ENCODE measurements at places on chromosomes 1 and 21. TPM values are rescaled to one million over a fixed set of nuclear protein-coding genes. Genes with fewer than 3 reads are reported as not detected.
A peak's percentile ranks its signal among the peaks of the same experiment; 100 is the strongest.

Gene PRELP
- not detected for total RNA-seq

Gene RAB7B
- not detected for total RNA-seq

Gene TNFRSF14
- 93.2 TPM for total RNA-seq

Gene LBR
- 123 TPM for total RNA-seq

Gene PDC
- total RNA-seq: not detected

Gene PADI4
- total RNA-seq: not detected

Gene WRAP73
- 27.7 TPM for total RNA-seq

Gene PTGER3
- not detected for total RNA-seq

Gene RGS16
- 9.7 TPM for total RNA-seq

Gene ACOT11
- total RNA-seq: 1.0 TPM

Gene CACNA1S
- total RNA-seq: not detected

Gene RNF207
- 21.9 TPM for total RNA-seq

Gene MSH4
- 0.32 TPM for total RNA-seq

Gene TMPRSS15
- not detected for total RNA-seq

Gene F13B
- not detected for total RNA-seq

Gene RGS1
- total RNA-seq: 151 TPM

DNA sequence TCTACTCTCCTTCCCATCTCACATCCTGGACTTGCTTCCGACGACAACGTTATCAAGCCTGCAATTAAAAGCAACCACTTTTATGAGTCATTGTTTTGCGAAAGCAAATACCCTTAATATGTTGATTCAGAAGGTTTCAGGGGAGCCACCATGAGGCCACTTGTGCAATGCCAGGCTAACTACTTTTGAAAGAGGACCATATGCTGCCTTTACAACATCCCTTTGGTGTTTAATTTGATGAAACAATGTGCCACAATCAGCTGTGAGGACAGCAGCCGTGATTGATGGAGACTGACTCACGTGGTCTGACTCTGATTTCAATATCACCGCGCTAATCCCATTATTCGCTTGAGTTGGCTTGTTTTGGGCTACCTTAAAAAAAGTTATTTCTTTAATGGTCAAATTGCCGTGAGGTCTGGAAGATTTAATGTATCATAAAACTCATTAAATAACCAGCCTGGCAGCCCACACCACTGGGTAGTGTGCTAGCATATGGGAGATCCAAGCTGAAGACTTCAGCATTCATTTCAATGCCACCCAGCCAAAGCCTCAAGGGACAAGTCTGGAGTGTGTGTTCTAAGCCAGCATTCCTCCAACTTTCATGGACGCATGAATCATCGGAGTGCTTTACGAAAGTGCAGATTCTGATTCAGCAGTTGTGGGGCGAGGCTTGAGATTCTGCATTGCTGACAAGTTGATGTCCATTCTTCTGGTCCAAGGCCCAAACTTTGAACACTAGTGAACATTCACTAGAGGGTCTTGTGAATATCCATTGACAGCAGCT, 73.3 kb upstream of the PAXBP1 start:
- no peak for ATAC-seq

DNA sequence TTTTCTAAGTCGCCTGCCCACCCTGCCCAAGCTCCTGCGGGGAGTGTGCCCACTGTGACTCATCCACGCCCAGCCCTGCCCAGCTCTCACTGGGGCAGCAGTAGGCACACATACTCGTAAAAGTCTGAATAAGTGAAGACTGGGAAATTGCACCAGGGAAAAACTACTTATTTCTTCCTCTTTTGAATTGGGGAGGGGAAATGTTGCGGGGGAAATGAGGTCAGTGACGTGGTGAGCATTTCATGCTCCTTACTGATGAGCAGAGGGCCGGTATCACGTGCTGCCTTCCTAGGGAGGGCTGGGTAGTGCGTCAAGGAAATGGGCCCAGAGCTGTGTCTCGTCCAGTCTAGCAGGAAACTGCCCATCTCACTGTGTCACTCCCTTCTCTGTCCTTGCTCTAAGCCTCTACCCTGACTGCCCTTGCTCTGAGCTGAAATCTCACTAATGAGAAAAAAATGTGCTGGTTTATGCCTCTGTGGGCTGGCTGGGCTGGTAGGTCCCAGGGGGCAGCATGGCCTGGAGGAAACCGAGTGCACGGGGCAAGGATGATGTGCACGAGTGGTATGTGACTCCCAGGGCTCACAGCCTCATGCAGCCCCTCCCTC, 13.5 kb upstream of the TNFRSF1B start:
- ATAC-seq: peak; percentile 28

- ATAC-seq: no peak
Measured at GRCh38 chr1:153777648-153778047, 2.4 kb downstream of the SLC27A3 start.

GRCh38 chr1:206734499-206735142, 36.0 kb upstream of the IL19 start:
- ATAC-seq: peak; percentile 22

DNA sequence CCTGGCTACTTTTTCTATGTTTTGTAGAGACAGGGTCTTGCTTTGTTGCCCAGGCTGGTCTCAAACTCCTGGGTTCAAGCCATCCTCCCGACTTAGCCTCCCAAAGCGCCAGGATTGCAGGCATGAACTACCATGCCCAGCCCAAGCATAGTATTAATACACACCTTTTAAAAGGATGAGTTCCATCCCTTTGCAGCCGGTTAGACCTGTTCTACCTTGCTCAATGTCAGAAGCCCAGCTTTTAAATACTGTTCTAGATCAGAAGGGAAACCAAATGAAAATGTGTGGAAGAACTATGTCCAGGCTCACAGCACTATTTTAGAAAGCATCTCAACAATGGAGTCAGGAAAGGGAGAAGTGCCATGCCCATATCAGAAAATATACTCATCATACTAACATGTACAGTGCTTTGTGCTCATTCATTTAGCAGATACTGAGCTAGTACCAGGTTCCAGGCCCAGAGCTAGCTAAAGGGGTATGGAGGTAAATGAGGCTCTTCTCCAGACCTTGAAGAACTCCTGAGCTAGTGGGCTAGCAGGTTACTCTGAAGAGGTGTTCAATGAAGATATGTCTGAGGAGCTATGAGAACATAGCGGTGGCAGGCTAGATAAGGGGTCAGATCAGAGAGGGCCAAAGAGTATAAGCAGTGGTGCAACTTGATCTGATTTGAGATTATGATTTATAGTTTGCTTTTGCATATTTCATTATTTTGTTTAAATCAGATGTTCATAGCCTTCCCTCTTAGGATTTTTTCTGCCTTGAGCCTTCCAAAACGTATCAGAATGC, 78.2 kb downstream of the RNF220 start:
- no peak for ATAC-seq

- peak; percentile 3 for ATAC-seq
Measured at GRCh38 chr1:18955441-18956192, 859 bp downstream of the IFFO2 start.

GRCh38 chr1:85607921-85608265, 27.3 kb downstream of the CCN1 start:
- no peak for ATAC-seq

GRCh38 chr1:87399264-87399663, 70.6 kb downstream of the LMO4 start:
- ATAC-seq: no peak

DNA sequence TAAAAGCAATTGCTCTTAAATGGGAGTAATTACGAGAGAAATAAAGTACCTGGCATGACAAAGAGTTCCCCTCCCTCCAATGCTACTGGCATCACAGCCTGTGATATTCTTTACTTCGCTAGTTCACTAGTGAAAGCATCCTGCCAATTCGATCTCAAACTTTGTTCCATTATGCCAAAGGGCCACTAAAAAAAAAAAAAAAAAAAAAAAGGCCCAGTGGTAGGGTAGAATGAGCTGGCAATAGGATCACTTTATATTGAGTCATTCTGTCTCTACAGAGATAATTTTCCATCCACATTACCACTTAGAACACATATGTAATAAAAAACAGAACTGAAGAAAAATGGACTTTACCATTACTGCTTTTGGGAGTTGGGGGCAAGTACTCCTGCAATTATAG, 11.2 kb downstream of the PUM1 start:
- ATAC-seq: peak; percentile 94

DNA sequence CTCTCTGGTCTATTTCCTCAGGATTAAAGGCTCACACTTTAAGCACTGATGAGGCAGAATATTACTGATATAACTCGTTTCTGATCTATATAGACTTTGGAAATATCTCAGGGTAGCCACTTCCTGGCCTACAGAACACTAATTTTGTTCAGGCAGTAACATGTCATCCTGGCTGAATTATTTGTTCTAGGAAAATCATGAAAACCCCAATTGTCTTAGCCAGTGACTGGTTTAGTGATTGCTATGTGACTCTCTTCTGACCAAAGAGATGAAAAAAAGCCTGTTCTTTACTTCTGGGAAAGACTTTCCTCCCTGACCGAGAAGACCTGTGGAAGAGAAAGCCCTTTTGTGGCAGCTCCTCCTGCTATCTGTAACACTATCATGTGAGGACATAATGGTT, 453.7 kb downstream of the SETD4 start:
- ATAC-seq: peak; percentile 46

DNA sequence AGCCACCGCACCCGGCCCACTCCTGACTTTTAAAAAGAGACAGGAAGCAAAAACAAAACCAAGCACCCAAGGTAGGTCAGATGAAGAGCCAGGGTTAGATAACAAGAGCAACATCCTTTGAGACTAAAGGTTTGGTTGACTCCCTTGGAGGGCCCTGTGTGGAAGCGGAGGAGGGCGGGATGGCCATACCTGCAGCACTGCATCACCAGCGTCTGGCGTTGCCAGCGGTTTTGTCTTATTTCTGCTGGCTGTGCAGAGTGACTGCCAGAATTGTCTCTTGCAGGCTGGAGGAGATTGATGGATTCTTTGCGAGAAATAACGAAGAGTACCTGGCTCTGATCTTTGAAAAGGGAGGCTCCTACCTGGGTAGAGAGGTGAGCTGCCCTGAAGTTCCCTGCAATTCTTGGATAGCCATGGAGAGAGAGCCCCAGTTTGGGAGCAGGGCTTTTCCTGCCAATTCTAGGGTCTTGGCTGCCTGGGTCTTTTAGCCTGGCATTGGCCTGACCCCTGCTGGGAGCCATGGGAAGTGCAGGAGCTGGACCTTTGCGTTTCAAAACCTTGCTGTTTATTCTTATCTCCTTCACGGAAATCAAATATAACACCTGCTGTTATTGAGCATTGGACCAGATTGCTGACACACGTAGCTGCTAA, 24.0 kb downstream of the QSOX1 start:
- peak; percentile 47 for ATAC-seq

DNA sequence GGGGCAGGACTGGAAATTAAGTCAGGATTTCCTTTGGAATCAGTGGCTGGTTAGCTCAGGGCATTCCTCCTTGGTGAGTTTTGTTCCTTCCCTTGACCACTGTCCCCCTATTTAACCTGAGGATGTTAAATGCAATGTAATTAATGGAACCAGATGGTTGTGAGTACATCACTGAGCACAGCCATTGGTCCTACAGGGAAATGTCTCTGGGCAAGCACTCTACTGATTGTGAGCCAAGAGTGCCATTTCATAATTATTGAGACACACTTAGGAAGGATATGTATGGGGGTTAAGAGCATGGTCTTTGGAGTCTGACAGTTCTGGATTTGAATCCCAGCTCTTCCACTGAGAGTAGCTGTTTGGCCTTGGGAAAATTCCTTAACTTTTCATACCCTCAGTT, 74.4 kb downstream of the SPAG17 start:
- no peak for ATAC-seq

DNA sequence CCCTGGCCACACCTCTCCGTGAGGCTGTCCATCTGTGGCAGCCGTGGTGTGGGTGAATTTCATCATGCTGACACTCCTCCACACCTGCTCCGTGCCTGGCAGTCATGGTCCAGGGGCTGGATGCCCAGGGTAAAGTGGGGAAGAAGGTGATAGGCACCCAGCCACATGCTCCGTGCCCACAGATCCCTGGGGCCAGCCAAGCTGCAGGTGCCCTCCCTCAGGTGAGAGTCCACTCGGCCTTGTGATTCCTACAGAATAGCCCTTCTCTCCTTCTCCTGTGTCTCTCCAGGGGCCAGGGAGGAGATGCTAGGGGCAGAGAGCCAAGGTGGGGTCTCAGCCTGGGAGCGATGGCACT, 16.8 kb upstream of the POFUT2 start:
- ATAC-seq: no peak

GRCh38 chr1:66285618-66286270, 248.2 kb upstream of the SGIP1 start:
- ATAC-seq: no peak

- ATAC-seq: no peak
Measured at GRCh38 chr1:40784141-40784770, 669 bp downstream of the KCNQ4 start.

- no peak for ATAC-seq
Measured at GRCh38 chr1:104807590-104807989, 1057.9 kb downstream of the AMY1C start.

DNA sequence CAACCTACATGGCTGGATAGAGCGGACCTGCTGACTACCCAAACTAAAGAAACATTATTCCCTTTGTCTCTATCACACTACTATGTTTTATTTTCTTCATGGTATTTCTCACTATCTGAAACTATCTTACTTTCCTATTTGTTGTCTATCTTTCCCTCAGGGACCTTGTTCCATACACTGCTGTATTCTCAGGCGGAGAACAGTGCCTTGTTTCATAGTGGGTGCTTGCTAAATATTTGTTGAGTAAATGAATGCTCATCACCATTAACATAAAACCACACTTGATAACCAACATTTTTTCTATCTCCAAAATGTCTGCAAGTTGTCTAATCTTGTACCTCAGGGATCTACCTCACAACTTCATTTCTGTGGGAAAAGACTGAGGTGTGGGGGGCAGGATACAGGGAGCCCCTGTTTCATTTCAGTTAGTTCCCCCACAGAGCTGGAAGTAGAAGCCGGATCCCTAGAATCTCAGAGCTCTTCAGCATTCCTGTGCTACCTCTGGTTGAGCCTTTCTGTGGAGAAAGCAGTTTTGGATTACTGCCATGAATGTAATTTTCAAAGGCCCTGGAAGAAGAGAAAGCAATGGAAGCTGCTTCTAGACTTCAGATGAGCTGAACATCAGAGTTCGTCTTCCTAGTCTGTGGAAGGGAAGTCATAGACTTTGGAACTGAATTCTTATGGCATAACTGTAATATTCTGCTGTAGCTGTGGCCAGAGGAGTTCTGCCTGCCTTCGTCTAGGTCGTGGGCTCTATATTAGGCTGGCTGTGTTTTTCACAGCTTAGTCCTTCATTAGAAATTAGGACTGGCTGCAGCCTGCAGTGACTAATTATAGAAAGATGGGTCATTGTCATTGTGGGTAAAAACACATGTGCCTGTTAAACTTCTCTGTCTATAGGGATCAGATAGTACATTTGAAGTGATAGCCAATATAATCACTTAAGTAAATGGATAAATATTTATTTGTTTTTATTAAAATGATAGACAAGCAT, 293.2 kb upstream of the SGIP1 start:
- no peak for ATAC-seq

GRCh38 chr1:218274511-218274910, 10.6 kb upstream of the RRP15 start:
- ATAC-seq: no peak

DNA sequence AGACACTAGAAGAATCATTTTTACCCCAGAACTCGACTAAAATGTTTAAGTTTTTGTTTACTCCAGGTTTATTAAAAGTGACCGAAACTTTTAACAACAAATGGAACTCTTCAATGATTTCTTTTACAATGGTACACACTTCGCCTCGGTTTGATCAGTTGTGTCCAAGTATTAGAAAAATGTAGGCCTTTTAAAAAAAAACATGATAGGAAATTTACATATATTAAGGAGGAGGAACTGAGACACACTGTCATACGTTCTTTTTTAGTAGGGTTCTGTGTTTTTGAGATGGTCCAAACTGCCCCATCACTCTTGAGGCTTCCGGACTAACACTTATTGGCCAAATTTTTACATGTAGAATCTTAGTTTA, 1.3 kb downstream of the PRDM2 start:
- ATAC-seq: no peak

GRCh38 chr1:248885646-248886045, 20.4 kb upstream of the PGBD2 start:
- no peak for ATAC-seq

- no peak for ATAC-seq
Measured at GRCh38 chr21:34595457-34595856, 19.5 kb downstream of the RCAN1 start.
